ENCODE measurements at places on chromosomes 5 and 9. TPM values are rescaled to one million over a fixed set of nuclear protein-coding genes. Genes with fewer than 3 reads are reported as not detected.

SH3TC2 gene
- 4.0 TPM for total RNA-seq

TRPM6 gene
- total RNA-seq, result 0.26 TPM

PCDHA13 gene
- total RNA-seq, result 0.26 TPM

SLC36A1 gene
- total RNA-seq, result 4.5 TPM

ACTL7B gene
- not detected for total RNA-seq

SVEP1 gene
- total RNA-seq, result 0.26 TPM

CCDC180 gene
- total RNA-seq, result 0.13 TPM

DNAI1 gene
- not detected for total RNA-seq

GRIN1 gene
- total RNA-seq, result 0.53 TPM

- no peak for DNase-seq
Measured at GRCh38 chr9:77826621-77827020, 178.5 kb upstream of the GNA14 start.

DNA sequence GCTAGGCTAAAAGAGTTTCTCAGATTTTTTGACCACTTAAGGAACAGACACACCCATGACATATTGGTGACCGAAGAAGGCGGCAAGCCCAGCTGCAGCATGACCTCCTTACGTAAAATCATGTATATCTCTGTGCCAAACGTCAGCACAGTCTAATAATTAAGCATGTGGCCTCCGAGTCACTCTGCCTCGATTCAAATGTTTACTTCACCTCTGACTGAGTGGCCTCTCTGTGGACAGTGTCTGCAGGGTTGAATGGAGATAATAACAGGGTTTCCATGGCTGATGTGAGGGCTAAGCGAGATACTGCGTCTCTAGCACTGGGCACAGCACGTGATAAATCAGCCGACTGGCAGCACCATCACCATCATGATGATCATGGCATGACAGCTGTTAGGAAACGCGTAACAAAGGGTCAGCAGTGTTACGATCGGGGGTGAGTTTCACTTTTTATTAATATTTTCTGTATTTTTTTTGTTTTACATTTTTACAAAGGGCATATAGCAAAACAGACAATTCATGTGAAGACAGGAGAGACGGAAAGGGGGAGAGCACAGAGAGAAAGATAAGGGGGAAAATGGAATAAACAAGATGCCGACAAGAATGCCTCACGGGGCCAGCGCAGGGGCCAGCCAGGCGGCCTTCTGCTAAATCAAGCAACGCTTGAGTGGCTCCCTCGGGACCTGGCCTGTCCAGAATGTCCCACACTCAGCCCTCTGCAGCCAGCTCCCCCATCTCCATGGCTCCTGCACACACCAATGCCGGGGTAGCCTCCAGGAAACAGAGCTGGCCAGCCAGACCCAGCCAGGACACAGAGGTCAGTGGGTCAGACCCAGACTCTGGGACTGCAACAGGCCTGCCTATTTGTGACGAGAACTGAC is 60.3 kb downstream of the ADAMTS2 start:
- DNase-seq, result no peak

DNA sequence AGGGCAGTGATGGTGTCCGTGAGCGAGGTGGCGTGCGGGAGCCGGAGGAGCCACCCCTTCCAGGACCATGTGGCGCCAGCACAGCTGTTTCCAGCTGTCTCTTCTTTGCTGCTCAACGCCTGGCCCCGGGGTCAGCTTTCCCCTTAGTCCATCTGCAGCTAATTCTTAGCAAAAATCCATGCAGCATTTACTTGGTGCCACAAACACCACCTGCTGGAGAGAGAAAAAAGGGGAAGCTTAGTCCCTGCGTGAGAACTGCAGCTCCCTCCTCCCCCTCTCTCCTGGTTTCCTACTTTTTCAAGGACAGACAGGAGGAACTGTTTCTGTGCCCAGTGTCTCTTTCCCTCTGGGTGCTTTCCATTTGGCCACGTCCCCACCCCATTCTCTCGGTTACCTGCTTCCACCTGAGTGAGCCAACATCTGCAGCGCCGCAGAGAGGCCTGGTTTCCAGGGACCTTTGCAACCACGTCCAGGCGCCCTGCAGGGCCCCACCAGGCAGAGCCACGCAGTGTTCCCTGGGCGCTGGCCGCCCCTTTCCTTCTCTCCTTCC is 3.4 kb downstream of the SLC6A19 start:
- peak; percentile 14 for DNase-seq

GRCh38 chr9:23563517-23563916 is 262.5 kb downstream of the ELAVL2 start:
- DNase-seq, result peak; percentile 28

- no peak for DNase-seq
Measured at GRCh38 chr5:132480042-132480441, 10.5 kb downstream of the IRF1 start.

- no peak for DNase-seq
Measured at GRCh38 chr9:84893419-84894128, 224.0 kb downstream of the NTRK2 start.

- no peak for DNase-seq
Measured at GRCh38 chr5:83363111-83363885, 108.2 kb upstream of the VCAN start.

DNA sequence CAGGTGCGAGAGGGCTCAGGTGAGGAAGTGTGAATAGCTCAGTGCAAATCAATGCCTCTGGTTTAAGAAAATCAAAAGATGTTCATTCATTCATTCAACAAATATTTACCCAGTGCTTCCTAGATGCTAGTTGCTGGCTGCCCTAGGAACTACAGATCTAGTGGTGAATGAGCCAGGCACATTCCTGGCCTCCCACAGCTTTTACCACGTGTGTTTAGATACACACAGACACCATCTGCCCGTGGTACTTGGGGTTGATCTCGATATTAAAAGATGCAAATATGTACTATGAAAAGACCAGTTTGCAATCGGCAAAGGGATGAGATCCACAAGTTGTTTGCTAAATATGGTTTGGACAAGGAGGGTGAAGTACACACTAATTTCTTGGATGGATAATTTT is 78.2 kb downstream of the GTF3C4 start:
- no peak for DNase-seq

DNA sequence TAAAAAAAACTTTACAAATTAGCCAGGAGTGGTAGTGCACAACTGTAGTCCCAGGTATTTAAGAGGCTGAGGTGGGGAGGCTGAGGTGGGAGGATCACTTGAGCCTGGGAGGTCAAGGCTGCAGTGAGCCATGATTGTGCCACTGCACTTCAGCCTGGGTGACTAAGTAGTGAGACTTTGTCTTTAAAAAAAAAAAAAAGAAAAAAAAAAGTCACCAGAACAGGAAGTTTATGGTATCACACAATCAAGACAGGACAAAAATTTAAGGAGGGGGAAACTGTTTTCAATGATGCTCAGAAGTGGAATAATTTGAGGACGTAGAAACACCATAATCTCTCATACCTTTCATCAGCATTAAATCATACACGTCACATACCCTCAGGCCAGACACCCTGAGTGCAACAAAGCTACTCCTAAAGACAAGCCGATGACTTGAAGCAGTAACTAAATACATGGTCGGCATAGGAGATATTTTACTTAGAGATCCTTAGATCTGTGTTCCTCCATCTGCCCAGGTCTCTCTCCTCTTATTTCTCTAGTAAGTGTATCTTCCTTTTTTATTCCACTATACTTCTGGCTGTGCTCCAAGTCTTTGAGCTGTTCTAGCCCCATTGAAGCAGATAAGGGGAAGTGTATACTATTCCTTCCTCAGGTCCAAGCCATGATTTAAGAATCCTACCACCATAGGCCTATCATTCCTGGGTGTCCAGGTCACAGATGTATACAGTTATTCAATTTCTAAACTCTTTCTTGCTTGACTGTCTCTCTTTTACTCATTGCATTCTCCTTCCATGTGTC is 91.3 kb upstream of the APC start:
- DNase-seq, result no peak

- no peak for DNase-seq
Measured at GRCh38 chr5:150352244-150353031, 5.1 kb upstream of the TCOF1 start.

DNA sequence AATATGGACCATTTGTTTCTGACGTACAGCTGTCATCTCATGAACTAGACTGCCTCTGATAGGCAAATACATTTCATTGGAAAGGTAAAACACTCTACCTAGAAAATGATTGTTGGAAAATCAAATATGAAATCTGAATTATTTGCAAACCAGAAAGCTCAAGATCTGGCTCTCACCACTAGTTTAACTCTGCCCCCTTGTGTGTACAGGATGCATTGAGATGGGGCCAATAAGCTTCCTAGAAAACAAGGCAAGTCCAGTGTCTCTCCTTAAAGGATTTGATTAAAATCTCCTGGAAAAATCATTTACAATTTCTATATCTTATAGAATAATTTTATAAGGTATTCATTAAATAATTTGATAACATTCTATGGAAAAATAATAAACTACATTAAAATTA is 311.9 kb upstream of the ANKH start:
- DNase-seq, result peak; percentile 14

DNA sequence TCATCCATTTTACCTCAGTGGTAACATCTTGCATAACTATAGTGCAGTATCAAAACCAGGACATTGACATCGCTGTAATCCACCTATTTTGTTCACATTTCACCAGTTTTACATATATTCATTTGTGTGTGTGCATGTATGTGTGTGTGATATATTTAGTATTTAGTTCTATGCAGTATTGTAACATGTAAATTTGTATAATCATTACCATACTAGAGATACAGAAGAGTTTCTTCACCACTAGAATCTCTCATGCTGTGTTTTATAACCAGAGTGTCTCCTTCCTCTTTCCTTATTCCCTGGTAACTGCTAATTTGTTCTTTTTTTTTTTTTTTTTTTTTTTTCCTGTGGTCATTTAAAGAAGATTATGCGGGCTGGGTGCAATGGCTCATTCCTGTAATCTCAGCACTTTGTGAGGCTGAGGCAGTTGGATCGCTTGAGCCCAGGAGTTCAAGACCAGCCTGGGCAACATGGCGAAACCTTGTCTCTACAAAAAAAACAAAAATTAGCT is 11.0 kb downstream of the RASA1 start:
- no peak for DNase-seq

GRCh38 chr5:152546493-152546892 is 141.4 kb upstream of the NMUR2 start:
- DNase-seq, result no peak

DNA sequence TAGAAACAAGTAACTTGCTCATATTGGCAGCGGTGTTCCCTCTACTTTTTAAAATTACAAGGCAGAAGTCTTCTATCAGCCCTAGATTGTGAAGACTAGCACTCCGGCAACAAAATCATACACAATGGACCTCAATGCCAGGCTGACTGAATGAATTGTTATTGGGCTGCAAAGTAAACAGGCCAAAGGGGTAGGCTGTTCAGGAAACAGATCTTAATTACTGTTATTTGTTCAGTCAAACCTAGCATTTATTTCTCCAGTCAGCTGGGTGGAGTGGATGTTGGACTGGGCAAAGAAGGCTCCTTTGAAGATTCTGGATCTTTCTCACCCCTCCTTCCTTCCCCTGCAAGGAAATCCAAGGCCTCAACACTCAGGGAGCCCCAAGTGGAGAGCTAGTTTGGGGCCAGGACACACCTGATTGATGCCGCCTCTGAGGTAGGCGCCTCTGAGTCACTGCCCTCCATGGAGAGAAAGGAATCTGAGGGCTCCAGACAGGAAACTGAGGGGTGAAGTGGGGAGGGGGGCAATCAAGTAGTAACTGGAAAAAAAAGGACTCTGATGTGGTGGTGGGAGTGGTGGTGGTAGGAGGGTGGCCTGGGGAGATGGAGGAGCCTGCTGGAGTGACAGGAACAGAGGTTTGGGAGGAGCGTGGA is 35.5 kb downstream of the SERINC5 start:
- no peak for DNase-seq
